ENCODE measurements at places on chromosomes 4 and X.

DNA sequence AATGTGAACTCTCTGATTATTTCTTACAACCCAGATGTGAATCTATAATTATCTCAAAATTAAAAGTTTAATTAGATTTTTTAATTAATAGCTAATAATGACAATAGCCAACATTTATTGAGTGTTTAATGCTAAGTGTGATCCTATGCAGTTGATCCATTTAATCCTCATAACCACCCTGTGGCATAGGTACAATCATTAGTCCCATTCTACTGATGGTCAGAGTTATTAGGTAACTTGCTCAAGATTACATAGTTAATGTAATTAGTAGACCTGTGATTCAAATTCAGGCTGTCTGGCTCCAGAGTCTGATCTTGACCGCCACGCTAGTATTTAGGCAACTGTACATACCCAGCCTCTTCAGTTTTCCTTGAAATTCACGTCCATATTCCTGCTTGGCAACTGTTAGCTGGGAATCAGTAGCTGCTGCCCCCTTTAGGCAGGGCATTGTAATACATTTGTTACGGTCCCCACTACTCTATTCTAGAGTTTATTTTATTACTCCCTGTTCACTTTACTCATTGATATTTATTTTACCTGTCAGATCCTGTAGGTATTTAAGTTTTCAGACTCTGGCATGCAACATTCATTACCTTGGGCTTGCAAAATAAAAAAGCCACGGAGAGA is 20.6 kb upstream of the TEC start:
- DNase-seq: no peak

- no peak for DNase-seq
Observed at GRCh38 chr4:87185146-87185870, 35.1 kb downstream of the KLHL8 start.

DNA sequence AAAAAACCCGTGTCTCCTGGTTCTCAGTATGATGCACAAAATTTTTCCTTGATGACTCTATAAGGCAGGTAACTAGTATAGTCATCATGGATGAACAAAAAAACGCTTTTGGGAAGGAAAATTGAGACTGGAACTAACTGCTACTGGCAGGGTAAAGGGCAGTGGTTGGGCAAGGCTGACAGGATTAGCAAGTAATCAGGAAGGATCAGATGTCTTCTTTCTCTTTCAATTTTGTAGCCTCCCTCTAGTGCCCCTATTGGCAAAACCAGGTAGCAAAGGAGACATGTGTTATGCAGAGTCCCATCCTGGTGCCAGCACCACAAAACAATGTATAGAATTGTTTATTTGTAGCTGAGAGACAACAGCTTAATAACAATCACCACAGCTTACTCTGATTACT is 12.8 kb upstream of the SLITRK4 start:
- DNase-seq: no peak

DNA sequence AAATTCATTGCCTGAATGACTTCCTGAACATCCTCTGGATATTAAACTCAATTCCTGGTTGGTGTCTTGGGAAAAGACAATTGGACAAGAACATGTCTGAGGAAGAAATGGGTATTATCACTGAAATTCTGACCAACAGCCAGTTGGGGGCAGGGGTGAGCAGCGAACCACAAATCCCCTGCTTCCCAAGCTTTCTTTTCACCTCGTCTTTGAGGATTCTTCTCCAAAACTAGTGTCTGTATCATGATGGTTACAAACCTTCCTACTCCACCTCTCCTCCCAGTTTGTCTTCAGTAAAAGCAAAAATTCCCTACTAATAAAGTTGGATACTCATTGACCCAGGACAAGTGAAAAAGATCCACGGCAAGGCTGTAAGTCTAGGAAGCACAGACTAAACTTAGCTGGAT is 48.3 kb upstream of the WDR1 start:
- DNase-seq: no peak

GRCh38 chr4:145251391-145251790 is 71.0 kb upstream of the OTUD4 start:
- DNase-seq: no peak

- no peak for DNase-seq
Observed at GRCh38 chrX:92260102-92260501, 480.9 kb downstream of the PCDH11X start.

DNA sequence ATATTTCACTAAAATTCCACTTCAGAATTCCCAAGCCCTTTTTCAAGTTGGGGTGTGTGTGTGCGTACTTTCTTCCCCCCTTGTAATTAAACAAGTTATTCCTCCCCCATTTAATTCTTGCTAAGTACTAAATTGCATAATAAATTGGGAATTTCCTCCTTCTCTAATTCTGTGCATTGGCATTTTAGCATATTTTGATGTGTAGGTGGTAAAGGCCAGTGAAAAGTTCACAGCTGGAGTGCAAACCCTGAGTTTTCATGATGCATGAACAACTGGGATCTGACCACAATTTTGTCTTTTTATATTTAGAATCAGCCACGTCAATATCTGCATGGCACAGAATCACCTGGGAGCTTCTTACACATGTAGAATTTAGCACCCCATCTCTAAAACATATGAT is 18.5 kb downstream of the ANXA3 start:
- DNase-seq: no peak

DNA sequence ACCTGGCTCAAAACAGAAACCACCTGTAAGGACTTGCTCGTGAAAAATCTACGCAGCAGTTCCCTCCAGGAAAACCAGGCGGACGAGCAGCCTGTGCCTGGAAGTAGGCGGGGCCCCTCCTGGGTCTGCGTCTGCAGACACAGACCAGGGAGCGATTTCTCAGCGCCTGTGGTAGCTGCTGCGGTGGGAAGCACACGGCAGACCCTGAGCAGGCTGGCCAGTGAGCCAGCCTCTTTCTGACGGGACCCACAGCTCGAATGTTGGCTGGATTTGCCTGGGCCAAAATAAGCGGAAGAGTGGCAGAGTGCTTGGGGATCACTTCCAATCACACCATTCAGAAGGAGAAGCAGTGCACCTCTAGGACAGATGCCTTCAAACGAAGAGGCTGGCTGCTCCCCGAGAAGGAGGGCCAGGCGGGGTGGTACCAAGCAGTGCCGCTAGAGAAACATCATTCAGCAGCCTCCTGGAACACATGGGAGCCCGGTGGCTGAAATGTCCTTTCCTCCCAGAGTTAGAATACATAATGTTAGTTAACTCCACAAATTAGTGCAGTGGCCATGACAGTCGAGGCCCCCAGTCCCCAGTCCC is 85.9 kb downstream of the GATB start:
- no peak for DNase-seq

- DNase-seq: no peak
Observed at GRCh38 chrX:10620121-10620699, at the start of gene MID1. Gene MID1 (minus strand): TSS chrX:10620585. CDS start chrX:10567547, 53,038 bp downstream.

DNA sequence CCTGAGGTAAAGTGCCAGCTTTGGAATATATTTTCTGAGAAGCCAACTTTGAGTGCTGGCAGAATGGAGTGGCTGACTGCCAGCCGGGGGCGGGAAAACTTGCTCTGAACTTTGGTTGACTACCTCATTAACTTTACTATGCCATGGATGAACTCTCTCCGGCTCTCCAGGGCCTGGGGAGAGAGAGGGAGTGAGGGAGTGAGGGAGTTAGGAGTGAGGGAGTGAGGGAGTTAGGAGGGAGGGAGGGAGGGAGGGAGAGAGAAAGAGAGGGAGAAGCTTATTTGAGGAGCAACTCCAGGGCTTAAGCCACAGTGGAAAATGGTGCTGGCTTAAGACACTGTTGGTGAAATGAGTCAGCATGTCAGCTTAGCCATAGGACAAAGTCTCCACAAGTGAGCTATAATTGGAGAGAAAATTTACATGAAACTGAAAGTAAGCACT is 280.9 kb upstream of the RPS6KA3 start:
- no peak for DNase-seq
